Osteocyte (in vitro differentiated cells): ENCODE measurements at places on chromosomes 13 and 19. TPM values are rescaled to one million over a fixed set of nuclear protein-coding genes. Genes with fewer than 3 reads are reported as not detected.
A peak's percentile ranks its signal among the peaks of the same experiment; 100 is the strongest.

Gene SLC15A1
- total RNA-seq = 0.11 TPM in 1 of 2 replicates, not detected in the other

Gene CNN1
- 8.1 and 9.9 TPM in 2 replicates for total RNA-seq

Gene VSTM1
- not detected in 2 replicates for total RNA-seq

Gene IGFL1
- not detected in 2 replicates for total RNA-seq

GRCh38 chr13:102933122-102933521 lies 87.3 kb downstream of the ERCC5 start:
- no peak for DNase-seq

DNA sequence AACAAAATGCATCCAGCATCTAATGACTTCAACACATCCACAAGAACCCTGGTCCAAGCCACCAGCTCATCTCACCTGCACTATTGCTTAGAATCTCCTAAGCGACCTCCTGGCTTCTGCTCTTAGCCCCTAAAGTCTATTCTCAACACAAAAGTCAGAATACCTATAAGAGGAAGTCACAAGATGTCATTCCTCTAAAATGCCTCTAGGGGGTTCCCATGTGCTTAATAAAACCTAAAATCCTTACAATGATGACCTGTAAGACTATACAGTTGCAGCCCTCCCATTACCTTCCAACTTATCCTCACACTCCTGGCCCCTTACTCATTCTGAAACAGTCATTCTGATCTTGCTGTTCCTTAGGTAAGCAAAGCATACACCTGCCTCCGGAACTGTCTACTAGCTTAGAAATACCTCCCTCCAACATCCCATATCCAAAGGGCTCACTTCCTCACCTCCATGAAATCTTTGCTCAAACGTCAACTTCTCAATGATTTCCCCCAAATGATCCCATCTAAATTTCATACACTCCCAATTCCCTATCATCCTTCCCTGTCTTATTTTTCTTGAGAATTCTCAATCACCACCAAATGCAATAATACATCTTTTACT lies 10.0 kb downstream of the ATP7B start:
- no peak for DNase-seq

DNA sequence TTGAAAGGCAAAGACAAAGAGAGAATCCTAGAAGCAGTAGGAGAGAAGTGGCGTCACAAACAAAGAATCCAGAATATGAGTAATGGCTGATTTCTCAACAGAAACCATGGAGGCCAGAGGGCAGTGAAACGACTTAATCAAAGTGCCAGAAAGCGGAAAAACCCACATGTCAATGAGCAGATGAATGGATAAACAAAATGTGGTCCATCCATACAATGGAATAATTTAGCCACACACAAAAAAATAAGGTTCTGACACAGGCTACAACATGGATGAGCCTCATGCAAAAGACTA lies 52.2 kb upstream of the RANBP3 start:
- no peak for DNase-seq

- DNase-seq = no peak
These were observed at the start of gene NLRP5 for GRCh38 chr19:55986487-55986886. NLRP5 (plus strand) TSS chr19:55986775.

DNA sequence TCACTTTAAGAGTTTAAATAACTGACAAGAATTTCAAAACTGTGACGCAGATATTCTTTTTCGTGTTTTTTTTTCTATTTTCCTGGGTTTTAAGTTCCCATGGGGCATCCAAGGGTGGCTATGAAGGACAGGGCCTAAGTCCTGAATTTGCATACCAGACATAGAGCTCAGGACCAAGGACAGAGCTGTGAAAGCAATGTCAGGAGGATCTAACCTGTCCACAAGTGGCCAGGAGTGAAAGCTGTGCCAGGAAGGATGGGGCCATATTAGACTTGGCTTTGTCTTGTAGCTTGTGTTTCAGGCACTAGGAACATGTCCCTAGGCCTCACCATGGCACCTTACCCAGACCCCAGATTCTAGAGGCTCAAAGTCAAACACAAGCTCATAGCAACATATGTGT lies 289.4 kb upstream of the MIR17HG start:
- DNase-seq = no peak

- DNase-seq = no peak
These were observed 1.6 kb upstream of the IGFL3 start for GRCh38 chr19:46126086-46126580.

DNA sequence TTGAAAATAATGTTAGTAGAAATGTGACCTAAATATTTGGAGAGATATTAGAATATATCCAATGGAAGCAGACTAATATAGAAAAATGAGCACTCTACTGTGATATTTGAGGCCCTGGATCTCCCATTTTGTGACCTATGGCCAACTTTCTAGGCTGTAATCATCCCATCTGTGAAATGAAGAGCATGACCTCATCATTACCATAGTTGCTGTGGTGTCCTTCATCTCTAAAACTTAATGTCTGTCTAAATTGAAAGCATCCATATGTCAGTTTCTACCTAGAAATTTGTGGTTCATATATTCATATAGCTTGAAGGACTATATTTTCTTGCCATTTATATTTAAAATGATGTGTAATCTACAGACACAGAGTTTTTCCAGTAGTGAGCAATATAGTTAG lies 41.6 kb downstream of the PAN3 start:
- no peak for DNase-seq

GRCh38 chr13:73767747-73768315 lies 366.4 kb downstream of the KLF12 start:
- no peak for DNase-seq

DNA sequence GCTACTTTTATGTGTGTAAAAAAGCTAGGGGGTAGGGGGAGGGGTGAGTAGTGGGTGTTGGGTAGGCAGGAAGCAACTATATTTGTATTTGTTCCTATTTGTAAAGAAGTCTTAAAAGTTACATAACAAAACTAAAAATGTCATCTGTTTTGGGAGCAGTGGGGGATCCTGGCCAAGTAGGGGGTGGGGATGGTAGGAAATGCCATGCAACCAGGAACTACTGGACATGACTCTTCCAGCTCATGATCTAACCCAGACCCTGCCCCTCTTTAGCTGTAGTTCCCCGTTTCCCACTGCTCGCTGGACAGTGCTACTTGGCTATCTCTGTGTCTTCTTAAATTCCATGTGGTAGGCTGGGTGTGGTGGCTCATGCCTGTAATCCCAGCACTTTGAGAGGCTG lies 3.2 kb downstream of the GTF3A start:
- DNase-seq = no peak

GRCh38 chr19:6610934-6611852 lies 20.2 kb upstream of the CD70 start:
- peak; percentile 23 for DNase-seq

GRCh38 chr19:28358633-28359032 lies 854.3 kb downstream of the UQCRFS1 start:
- DNase-seq = no peak

DNA sequence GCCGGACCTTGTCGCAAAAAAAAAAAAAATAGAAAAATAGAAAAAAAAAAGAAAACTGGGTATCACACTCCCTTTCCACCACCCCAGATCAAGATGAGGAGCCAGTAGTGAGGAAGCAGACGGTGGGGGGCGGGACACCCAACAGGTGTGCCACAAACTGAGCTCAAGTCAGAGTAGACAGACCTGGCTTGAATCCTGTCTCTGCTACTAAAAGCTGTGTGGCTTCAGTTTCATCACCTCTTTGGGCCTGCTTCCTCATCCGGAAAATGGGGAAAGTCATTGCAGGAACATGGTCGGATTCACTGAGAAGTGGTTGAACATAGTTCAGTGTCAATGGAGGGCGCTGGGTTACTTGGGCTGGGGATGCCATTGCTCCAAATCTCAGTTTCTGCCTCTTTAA lies 2.9 kb downstream of the HIF3A start:
- DNase-seq = no peak

- DNase-seq = no peak
These were observed 120.9 kb upstream of the KL start for GRCh38 chr13:32895296-32895695.

DNA sequence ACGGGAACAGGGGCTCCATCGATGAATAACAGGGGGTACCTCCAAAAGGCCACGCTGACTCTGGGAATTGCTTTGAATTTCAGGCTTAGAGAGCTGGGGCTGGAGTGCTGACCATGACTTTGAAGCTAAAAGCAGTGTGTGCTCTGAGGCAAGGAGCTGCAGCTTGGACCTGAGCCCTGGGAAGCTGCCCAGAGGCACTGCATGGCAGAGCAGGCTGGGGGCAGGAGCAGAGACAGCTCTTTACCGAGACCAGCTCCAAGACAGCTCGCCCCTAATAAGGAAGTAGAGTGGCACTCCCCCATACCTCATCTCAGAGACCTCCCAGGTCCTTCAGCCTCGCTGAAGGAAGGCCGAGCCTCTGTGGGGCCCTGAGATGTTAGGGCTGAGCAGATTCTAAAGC lies 200.2 kb downstream of the COL4A1 start:
- no peak for DNase-seq

DNA sequence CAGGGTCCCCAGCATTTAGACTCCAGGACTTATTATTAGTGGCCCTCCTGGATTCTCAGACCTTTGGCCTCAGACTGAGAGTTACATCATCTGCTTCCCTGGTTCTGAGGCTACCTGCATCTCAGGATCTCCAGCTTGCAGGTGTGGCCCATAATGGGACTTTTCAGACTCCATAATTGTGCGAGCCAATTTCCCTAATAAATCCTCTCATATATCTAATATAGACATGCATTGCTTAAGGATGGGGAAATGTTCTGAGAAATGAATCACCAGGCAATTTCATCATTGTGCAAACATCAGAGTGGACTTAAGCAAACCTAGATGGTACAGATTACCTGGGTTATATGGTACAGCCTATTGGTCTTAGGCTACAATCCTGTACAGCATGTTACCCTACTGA lies 116.5 kb upstream of the FBXL3 start:
- no peak for DNase-seq

DNA sequence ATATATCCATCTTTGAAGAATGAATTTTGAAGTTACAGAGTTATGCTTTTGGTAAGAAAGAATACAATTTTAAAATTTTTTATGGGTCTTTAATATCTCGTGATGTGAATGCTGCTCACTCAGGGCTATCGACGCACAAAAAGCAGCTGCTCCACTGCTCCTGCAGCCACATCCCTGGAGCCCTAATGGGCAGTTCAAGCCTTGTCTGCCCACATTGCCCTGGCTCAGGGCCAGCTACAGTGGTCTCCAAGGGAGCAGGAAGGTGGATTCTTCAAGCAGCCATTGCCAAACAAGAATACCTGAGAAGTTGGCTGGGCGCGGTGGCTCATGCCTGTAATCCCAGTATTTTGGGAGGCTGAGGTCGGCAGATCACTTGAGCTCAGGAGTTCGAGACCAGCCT lies 85.8 kb downstream of the IPO5 start:
- no peak for DNase-seq

DNA sequence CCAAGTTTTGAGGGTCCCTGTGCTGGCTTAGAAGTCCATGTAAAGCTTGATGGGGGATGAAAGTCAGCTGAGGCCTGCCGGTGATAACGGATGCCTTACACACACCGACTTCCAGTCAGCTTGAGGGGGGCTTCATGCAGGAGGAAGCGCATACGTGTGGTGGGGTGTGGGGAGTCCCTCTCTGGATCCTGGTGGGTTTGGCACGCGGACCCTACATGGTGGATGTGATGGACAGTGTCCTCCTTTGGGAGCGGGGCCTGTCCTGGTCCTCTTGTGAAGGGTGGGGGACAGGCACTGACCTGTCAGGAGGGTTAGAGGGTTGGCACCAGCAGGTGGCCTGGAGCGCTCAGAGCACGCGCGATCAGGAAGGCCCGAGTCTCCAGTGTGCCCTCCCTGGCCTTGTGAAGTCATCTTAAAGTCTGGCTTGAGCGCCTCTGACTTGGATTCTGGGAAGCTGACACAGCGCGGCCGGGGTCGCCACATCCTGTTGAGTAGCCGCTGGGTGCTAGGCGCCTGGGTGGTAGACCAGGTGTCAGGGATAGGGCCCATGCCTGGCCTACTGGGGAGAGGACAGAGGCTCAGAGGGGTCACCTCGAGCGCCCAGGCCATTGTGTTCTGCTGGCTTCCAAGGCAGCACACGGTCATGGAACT lies 2.9 kb downstream of the DAZAP1 start:
- no peak for DNase-seq

GRCh38 chr19:44927746-44928145 lies 13.3 kb downstream of the APOC1 start:
- no peak for DNase-seq

DNA sequence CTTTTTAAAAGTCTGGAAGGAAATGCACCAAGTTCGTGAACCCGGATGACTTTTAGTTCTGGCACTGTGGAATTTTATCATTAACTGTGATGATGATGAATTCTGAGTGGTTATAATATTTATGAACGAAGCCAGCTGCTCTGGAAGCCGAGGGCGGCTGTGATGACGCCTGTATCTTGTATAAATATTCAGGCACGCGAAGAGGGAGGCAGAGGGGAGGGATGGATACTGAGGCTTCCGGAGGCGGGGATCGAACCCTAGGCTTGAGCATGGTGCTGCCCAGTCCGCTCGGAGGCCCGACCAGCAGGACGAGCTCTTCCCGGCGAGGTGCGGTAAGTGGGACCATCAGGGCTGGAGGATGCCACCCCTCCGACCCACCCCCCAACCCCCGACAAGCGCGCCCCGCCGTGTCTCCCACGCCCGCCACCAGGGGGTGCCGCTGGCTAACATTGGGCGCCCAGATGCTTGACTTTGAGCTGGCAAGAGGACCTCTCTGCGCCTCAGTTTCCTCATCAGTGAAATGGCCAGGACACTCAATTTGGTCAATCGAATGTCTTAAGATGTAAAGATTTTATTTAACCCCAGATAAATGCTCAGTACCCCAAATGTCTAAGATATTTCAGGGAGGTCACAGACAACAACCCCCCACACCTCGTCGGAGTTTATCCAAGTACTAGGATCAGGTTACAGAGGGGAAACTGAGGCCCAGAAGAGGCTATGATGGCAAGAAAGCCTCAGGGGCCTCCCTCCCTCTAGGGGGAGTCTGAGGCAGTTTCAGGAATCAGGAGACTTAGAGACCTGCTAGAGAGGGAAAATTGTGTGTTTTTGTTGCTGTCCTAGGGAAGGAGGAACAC lies 4.5 kb upstream of the RAB3A start:
- DNase-seq = no peak

DNA sequence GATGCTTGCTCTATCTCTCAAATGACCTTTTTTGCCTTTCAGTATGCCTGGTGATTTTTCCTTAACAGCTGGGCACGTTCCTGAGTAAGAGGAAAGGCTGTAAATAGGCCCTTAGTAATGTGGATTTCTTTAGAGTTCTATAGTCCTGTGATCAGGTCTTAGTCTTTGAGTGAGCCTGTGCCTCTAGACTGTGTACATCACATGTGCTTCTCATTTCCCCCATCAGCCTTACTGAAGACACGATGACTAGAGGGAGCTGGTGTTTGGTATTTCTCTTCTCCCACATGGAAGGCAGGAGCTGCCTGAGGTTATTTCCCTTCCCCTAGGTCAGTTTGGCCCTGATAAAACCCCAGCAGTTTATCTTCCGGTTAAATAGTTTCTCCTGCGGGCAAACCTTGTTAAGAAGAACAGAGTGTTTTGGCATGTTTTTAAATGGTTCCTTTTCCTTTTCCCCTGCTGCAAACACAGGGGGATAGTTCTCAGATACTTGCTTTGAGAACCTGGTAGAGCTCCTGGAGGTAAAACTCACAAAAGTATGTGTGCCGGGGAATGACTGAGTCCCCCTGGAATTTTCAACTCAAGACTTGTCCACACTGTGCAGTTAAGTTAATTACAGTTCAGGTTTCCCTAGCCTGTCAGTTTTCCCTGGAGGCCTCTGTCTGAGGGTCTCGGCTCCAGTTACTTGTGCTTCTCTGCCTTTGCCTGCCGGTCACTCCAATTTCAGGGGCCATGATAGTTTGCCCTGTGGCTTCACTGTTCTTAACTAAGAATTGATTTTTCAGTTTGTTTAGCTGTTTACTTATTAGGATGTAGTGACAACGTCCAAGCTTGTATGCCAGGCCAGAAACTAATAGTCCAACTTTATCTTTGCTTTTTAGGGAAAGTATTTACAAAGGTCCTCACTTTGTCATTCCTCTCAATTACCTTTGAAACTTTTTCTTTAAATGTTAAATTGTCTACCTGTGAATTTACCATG lies 94.4 kb downstream of the URI1 start:
- no peak for DNase-seq
